ENCODE measurements at places on chromosomes 1 and 21.
A peak's percentile ranks its signal among the peaks of the same experiment; 100 is the strongest.

DNA sequence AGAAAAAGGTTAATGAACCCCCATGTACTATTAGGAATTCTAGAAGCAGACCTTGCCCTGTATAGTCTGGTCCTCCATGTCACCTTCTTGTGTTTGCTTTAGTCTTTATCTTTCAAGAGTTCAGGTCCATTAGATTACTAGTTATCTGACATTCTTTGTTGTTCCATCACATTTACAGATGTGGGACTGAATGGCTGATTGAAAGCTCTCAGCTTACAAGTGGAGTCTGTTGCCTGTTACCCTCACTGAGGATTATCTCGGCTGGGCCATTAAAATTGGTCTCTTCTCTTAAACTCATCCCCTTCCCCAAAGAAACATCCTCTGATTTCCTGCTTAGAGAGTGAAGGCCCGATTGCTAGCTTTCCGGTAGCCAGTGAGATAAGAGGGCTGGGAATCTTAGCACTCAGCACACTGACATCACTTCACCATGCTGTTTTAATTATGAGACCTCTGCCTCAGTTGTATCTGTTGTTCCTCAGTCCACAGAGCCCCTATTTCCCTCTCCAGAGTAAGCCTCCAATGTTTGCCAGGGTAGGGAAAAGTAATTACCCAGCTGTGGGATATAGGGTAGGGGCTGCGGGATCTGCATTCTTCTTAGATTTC lies 76.8 kb downstream of the LPGAT1 start:
- no peak for DNase-seq

- no peak for DNase-seq
Measured at GRCh38 chr1:173409613-173410012, 67.5 kb upstream of the PRDX6 start.

GRCh38 chr1:45583666-45584350 lies at the start of gene NASP:
Gene NASP, plus strand, starts transcription at chr1:45584041. Its CDS starts 106 bp downstream, at chr1:45584147.
- peak; percentile 91 for DNase-seq

DNA sequence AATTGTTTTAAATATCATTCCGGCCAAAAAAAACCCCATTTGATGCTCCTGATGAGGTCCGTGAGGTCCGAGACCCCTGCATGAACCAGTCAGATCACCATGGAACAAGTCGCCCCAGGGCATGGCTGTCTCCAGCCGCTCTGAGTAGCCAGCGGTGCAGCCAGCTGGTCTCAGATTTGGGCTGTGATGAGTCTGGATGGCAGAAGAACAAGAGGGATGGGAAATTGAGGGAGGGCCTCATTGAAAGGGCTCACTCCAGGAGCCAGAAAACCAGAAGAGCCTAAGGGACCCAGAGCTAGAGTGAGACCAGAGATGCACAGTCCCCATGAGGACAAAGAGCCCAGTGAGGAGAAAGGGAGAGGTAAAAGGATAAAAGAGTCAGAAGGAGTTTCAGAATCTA lies 174.0 kb downstream of the TOMM20 start:
- DNase-seq: no peak

GRCh38 chr1:16433030-16433429 lies 4.2 kb downstream of the SPATA21 start:
- no peak for DNase-seq

GRCh38 chr1:176379626-176380339 lies 83.2 kb upstream of the PAPPA2 start:
- DNase-seq: no peak

GRCh38 chr1:97004054-97004453 lies 282.5 kb downstream of the PTBP2 start:
- no peak for DNase-seq

- peak; percentile 56 for DNase-seq
Measured at GRCh38 chr21:42117229-42117966, 46.3 kb downstream of the UMODL1 start.

DNA sequence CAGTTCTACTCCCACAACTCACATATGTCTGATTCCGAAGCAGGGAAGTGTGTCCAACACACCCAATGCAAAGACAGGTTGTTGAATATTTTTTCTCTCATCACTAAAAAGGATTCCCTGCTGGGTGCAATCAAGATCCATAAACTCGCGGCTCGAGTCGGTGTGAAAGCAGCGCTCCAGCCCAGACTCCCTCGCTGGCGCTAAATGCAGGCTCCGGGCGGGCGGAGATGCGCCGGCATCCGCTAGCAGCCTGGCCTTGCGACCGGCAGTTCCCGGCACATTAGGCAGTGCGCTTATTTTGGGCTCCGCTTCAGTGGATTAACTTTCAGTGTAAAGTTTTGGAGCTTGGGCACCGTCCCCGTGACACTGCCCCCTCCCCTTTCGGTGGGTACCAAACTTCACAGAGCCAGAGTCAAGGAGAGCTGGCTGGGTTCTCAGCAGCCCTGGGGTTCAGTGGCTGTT lies 87.7 kb upstream of the POU3F1 start:
- DNase-seq: no peak

DNA sequence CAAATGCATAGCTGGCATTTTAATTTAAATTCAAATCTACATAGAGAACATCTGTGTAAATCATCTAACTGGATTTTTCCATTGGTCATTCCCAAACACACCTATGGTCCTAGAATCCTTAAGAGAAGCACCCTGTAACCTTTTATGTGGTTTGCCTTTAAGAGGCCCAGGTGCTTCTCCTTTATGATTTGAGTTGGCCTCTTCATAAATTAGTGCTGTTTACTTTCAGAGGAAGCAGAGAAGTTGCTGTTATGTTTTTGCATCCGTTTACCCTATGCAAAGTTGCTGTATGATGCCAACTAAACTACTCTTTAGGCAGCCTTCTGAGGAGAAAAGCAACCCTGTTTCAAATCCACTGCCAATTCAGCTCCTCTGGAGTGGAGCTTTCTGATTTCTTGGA lies 193.8 kb downstream of the HS2ST1 start:
- no peak for DNase-seq

DNA sequence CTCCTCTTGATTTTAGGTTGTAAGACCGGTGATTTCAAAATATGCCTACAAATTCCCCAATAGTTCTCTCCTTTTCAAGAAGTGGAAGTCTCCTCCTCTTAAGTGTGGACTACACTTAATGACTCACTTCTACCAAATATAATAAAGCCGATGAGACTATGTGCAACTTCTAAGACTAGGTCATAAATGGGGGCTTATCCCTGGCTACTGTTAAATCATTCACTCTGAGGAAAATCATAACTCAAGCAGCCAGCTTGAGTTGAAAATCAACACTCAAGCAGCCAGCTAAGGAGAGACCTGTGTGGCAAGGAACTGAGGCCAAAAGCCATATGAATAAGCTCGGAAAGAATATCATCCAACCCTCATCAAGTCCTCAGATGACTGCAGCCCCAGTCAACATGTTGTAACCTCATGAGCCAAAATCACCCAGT lies 49.6 kb upstream of the PSMG1 start:
- DNase-seq: no peak

- no peak for DNase-seq
Measured at GRCh38 chr1:208420696-208421095, 176.5 kb upstream of the PLXNA2 start.

GRCh38 chr1:67110352-67110751 lies 24.4 kb downstream of the C1orf141 start:
- no peak for DNase-seq

DNA sequence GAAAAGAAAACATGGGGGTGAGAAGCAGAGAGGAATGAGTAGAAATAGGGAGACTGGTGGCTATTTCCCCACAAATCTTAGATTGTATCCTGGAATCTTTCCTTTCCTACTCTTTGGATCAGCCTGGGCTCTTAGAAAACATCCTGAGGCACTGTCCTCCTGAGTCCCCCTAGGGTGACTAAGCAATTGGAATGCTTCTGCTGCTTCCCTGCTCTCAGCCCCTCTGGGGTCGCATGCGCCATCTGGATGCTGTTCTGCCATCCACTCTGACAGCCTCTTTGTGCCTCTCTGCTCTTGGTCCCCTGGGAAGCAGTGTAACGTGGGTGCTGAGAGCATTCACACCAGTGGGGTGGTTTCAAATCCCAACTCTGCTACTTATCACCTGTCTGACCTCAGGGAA lies 443.0 kb downstream of the SIPA1L2 start:
- no peak for DNase-seq

DNA sequence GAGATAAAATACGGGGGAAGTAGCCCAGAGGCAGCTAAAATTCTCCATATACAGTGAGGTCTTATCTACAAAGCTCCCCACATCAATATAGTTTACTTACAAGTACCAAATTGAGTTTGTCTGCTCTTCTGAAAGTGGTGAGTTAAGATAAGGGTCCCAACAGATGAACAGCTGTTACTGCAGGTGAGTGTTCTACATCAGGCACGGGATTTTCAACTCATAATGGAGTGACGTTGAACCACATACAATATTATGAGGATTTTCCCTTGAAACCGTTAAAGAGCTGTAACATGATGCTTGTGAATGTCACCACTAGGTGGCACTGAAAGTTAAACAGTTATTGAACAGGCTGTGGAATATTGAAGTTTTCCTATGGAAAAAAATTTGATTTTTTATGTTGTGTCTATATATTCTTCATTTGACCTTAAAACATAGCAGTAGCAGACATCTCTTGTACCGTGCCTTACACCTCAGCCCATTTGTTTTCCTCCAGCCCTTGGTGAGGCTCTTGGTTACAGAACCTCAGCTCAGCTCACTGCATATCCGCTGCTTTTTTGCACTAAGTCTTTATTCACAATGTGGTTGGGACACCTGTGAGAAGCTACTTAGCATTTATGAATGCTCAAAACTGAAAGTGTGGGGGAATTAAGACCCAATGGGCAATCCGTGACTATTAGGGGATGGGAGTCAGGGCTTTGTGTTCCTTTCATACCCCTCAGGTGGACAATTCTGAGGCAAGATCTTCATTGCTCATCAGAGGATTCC lies 23.2 kb downstream of the CD1D start:
- no peak for DNase-seq

GRCh38 chr1:48808496-48808895 lies 31.8 kb upstream of the BEND5 start:
- no peak for DNase-seq

GRCh38 chr1:48036710-48037355 lies 39.6 kb upstream of the TRABD2B start:
- DNase-seq: no peak

GRCh38 chr21:45260191-45260825 lies 27.4 kb downstream of the POFUT2 start:
- no peak for DNase-seq

GRCh38 chr1:22884806-22885530 lies 87.7 kb downstream of the LACTBL1 start:
- no peak for DNase-seq

- no peak for DNase-seq
Measured at GRCh38 chr1:222454186-222454585, 93.7 kb downstream of the HHIPL2 start.

GRCh38 chr1:171081314-171081753 lies 9.4 kb upstream of the FMO3 start:
- no peak for DNase-seq

GRCh38 chr1:206826394-206826793 lies 39.0 kb upstream of the IL20 start:
- DNase-seq: no peak

DNA sequence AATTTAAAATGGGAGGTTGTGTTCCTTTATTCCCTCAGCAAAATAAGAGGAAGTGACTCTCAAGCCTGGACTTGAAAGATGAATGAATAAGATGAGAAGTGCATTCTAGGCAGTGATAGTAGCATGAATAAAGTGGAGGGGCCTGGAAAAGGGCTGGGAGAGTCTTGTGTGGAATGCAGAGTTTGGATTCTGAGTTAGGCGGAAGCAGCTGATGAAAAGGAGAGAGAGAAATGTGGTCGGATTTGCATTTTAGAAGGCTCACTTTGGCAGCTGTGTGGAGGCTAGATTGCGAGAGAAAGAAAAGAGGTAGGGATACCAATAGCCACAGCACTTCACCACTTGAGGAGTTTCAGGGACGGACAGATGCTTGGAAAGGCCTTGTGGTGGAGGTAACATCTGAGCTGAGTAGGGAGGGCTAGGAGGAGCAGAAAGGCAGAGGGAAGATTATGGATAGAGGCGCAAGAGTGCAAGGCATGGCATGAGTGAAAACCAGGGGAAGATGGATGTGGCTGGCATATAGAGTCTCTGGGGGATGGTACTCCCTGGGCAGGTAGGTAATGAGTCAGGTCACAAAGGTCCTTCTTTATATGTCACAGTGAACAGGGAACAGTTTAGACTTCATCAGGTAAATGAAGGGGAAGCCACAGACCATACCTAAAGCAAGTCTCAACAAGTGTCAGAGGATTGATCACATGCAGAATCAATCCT lies 59.6 kb downstream of the ST3GAL3 start:
- DNase-seq: no peak

DNA sequence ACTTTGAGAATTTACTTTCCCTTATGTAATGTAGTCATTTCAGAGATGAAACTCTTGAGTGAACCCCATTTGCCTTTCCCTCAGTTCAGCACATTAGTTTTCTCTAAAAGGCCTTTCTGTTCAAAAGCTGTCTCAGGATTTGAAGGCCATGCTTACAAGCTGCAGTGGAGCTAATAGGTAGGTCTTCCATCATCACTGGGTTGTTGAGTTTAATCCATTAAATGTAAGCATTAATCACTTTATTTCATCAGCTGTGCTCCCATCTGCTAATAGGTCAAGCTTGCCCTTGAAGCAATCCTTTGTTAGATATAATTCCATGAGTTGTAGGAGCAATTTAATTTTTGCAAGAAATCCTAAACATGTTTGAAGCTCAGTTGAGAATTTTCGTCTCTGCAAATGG lies 422.2 kb upstream of the ZP4 start:
- DNase-seq: no peak

GRCh38 chr1:48687282-48688045 lies 89.2 kb downstream of the BEND5 start:
- DNase-seq: no peak

- no peak for DNase-seq
Measured at GRCh38 chr1:213444224-213444623, 393.2 kb downstream of the RPS6KC1 start.

- DNase-seq: no peak
Measured at GRCh38 chr1:212852105-212852688, 4.7 kb upstream of the SPATA45 start.

DNA sequence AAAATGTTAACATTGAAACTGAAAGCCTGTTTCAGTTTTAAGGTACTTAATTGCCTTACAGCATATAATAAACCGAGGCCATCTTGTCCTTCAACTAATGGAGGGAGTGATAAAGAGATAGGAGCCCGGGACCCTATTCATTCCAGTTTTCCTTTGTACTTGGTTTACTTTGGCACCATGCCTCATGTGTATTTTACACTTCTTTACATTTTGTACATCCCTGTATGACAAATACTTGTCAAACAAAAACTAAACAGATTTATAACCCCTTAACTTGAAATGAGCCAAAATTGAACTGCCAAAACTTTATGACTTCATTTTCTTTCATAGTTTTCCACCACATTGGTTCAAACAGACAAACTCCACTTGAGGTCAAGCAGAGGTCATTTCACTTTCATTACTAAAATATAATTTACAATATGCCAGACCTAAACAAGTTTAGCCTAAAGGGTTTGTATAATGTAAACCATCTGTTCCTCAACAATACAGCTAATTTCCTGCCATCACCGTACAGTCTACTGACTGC lies 30.9 kb upstream of the UBE2U start:
- no peak for DNase-seq

- no peak for DNase-seq
Measured at GRCh38 chr1:193281894-193282293, 95.5 kb upstream of the B3GALT2 start.

- no peak for DNase-seq
Measured at GRCh38 chr1:162168261-162168660, 98.8 kb downstream of the NOS1AP start.

All from stimulated activated CD4-positive, alpha-beta T cell treated with anti-CD3 and anti-CD28 coated beads, Interleukin-4, amount 100 ng/mL, for 4 hours (primary cell).